ENCODE measurements at places on chromosomes 4 and X.
A peak's percentile ranks its signal among the peaks of the same experiment; 100 is the strongest.

GRCh38 chr4:122990891-122991290, 68.5 kb upstream of the NUDT6 start:
- no peak for DNase-seq

GRCh38 chr4:69830560-69831269, 29.2 kb downstream of the SULT1E1 start:
- no peak for DNase-seq

- DNase-seq: no peak
Observed at GRCh38 chrX:82333575-82333974, 1131.7 kb downstream of the SH3BGRL start.

GRCh38 chr4:15444879-15445547, 17.2 kb downstream of the C1QTNF7 start:
- DNase-seq: no peak

DNA sequence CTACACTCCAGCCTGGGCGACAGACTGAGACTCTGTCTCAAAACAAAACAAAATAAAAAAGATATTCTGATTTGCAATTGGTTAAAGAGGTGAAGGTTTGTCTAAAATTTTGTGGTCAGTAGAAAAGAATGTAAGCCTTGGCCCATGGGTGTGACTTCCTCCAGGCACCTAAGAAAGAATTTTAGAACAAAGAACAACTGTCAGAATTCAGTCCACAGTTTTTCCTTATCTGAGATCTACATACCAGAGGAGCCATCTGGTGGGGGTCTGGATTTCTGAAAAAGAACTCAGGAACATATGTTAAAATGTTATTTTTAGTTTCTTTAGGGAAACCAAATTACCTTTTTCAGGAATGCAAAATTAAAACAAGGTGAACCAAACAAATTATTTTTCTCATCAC, 434.1 kb downstream of the ANKRD50 start:
- DNase-seq: no peak

DNA sequence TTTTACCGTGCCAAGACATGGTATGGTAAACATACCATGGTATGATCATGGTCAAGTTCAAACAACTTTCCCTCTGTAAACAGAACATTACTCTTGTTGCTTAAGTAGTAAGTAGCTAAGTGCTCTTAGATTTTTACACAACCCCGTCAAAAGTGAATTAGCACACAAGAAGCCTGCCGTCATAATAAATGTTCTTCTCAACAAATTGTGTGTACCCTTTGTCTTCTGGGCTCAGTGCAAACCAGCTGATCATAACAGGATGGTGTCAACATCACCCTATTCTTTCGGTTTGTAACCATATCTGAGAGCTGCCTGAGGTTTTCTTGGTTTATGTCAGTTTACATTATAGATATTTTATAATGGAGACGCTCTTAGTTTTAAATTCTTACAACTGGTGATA, 28.8 kb downstream of the MSL3 start:
- no peak for DNase-seq

- DNase-seq: peak; percentile 9
Observed at GRCh38 chrX:110442635-110443034, 84.0 kb downstream of the RTL9 start.

GRCh38 chr4:102343964-102344519, 1.2 kb downstream of the SLC39A8 start:
- DNase-seq: no peak

GRCh38 chrX:83512111-83512510, 4.0 kb downstream of the POU3F4 start:
- DNase-seq: no peak

- DNase-seq: no peak
Observed at GRCh38 chr4:100936661-100937375, 410.5 kb downstream of the PPP3CA start.

DNA sequence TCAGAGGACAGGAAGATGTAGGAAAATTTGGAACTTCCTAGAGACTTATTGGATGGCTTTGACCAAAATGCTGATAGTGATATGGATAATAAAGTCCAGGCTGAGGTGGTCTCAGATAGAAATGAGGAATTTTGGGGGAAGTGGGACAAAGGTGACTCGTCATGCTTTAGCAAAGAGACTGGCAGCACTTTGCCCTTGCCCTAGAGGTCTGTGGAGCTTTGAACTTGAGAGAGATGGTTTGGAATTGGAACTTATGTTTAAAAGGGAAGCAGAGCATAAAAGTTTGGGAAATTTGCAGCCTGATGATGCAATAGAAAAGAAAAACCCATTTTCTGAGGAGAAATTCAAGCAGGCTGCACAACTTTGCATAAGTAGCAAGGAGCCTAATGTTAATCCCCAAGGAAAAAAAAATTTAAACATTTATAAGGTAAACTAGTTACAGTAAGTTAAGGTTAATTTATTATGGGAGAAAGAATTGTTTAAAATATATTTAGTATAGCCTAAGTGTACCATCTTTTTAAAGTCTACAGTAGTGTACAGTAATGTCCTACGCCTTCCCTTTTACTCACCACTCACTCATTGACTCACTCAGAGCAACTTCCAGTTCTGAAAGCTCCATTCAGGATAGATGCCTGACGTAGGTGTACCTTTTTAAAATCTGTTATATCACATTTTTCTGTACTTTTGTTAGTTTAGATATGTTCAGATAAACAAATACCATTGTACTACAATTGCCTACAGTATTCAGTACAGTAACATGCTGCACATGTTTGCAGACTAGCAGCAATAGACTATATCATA, 101.2 kb downstream of the FAM13A start:
- DNase-seq: no peak

DNA sequence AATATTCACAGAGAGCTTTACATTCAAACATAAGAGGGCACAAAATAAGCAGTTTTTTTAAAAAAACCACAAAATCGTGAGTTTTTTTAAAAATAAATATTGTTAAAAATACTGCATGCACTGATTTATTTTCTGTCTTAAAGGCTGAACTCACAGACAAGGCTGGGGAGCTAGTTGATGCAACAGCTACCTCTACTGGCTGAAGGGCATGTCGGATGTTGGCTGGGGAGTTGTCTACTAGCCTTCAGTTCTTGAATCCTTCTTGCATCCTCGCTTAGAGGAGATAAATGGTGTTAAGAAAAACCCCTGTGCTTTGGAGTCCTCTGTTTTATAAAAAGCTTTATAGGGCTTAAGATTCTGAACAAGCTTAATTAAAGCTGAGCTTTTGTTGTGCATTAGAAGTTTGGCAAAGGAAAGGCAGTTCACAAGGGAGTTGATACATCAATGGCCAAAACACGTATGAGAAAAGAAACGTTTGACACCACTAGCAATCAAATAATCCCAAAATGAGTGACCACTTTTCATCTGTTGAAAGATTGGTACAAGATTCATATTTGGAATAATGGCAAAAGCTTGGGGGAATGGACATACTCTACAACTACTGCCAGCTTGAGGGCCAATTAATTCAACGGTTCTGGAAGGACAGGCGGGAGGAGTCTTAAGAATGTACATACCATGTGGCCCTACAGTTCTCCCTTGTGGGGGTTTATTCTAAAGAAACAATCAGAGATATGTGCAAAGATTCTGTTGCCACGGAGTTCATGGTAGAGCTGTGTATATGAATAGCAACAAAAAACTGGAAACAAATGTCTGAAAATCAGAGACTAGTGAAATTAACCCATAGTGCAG, 94.7 kb downstream of the SEL1L3 start:
- DNase-seq: no peak

GRCh38 chrX:125205918-125206665, 113.6 kb upstream of the TEX13C start:
- no peak for DNase-seq

DNA sequence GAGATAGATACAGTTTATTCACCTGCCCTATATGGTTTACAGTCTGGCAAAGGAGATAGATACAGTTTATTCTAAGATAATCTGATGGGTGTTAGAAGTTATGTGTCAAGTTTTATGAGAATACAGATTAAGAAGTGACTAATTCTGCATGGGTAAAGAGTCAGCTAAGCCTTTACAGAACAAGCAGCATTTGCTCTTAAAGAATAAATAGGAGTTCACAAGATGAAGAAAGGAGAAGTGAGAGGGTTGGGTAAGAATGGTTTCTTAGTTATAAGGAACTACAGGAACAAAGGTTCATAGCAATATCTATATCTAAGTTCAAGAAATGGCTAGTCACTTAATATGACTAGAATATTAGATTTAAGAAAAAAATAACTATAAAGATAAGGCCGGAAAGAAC, 47.6 kb downstream of the THOC2 start:
- no peak for DNase-seq

DNA sequence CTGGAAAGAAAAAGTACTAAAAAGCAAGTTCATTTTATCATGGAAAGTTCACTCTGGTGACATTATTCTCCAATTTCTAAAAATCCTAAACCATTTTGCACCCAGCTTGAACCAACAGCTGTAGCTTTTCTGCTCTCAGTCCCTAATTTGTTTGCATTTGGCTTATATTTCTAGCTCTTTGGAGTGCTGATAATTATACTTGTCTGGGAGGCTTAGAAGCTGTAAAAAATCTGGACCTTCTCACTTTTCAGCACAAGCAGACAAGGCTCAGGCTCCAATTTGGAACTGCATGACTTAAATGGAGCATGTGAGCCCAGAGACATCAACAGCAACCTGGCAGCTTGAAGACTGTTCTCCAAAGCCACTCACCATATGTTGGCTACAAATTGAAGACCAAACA, 170.9 kb upstream of the PCDH18 start:
- no peak for DNase-seq

GRCh38 chrX:69808375-69808774, 192.5 kb downstream of the EDA start:
- DNase-seq: no peak

GRCh38 chr4:90025248-90025647, 101.9 kb upstream of the CCSER1 start:
- peak; percentile 2 for DNase-seq

DNA sequence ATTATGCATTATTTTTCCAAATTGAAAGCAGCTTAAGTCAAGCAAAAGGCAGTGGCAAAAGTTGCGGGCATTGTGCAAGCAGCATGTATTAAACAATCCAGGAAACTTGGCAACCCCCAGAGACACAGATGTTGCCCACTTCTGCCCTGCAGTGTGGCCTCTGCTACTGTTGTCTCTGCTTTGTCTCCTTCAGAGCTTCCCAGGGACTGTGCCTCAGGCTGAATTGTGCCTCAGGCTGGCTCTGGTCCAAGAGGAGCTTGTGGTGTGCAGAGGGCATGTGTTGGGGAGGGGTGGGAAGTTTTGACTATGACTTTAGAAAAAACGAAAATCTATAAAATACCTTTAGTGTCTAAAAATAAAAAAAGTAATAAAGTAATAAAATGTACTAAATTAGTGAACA, 201.4 kb downstream of the CCSER1 start:
- no peak for DNase-seq

DNA sequence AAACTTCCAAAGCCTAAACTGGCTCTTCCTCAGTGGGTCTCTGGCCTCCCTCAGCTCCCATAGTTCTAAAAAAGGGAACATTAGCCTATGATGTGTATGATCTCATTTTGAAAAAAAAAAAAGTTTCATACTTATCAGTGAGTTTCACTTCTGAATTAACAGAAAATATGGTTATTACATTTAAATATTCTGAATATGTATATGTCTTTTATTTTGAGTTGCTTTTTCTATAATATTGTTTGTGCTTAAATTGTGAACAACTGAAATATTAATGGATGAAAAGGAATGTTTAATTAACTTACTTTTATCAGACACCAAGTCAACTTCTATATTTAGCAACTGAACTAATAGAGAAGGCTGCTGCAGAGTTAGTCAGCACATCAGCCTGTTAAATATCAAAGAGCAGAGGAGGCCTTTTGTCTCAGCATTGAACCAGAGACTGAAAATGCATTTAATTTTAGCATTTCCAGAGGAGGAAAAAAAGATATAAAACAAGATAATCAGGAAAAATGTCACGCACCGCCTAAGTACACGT, 20.4 kb upstream of the FHL1 start:
- no peak for DNase-seq

GRCh38 chr4:7924570-7924969, 15.1 kb downstream of the AFAP1 start:
- no peak for DNase-seq

- no peak for DNase-seq
Observed at GRCh38 chrX:13084611-13085010, 40.2 kb upstream of the FAM9C start.

DNA sequence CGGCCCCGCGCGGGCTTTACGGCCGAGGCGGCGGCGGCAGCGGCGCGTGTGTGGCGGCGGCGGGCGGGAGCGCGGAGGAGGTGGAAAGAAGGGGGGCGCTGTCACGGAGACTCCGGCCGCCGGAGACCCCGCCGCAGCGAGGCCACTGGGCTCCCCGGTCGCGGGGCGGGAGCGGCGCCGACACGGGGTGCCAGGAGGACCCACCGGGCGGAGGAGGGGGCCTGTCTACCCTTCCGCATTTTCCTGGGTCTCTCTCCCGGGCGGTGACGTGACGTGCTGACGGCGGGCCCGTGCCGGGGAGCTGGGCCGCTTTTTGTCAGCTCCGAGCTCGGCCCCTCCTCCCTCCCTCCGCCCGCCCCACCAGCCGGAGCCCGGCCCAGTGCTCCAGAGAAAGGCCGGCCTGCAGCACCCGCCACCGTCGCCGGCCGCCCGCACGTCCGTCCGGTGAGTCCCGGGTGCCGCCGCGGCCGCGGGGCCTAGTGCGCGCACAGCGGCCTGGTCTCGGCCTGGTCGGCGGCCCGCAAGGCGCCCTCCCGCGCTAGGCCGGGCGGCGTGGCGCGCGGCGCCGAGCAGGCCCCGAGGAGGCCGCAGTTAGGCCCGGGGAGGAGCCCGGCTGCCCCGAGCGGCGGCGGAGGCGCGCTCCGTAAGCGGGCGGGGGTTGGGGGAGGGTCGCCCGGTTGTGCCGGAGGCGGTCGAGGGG, at the start of gene ZFX:
Gene ZFX (plus strand): TSS at position 379 of the 700 bp plus-strand sequence. CDS start 23,014 bp downstream, outside the sequence.
- peak; percentile 63 for DNase-seq

- no peak for DNase-seq
Observed at GRCh38 chrX:40009462-40009851, 88.3 kb downstream of the BCOR start.

- DNase-seq: no peak
Observed at GRCh38 chrX:21975812-21976211, 35.3 kb downstream of the SMS start.

- DNase-seq: no peak
Observed at GRCh38 chr4:161522031-161522430, 641.8 kb downstream of the FSTL5 start.

- no peak for DNase-seq
Observed at GRCh38 chrX:64195862-64196261, 9.6 kb downstream of the AMER1 start.

GRCh38 chr4:81207828-81208227, 7.2 kb downstream of the PRKG2 start:
- no peak for DNase-seq

GRCh38 chrX:31323658-31324057, 251.8 kb upstream of the FTHL17 start:
- DNase-seq: peak; percentile 9

DNA sequence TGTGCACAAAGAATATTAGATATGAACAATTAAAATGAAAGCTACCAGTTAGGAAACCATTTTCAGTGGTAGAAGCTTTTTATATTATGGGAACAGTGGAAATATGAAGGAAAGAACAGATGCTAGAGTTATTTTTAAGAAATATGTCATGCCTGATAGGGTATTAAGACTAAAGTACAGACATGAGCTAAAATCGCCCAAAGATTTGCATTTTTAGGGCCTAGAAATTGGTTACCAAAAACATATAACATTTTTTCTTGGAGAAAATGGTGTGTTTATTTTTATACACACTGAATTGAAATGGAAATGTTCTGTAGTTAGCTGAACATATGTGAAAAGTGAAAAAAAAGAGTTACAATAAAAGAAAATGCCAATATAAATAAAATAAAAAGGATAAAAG, 441.9 kb downstream of the TLL1 start:
- DNase-seq: no peak
